ENCODE measurements at places on chromosomes 2 and 18.
A peak's percentile ranks its signal among the peaks of the same experiment; 100 is the strongest.

DNA sequence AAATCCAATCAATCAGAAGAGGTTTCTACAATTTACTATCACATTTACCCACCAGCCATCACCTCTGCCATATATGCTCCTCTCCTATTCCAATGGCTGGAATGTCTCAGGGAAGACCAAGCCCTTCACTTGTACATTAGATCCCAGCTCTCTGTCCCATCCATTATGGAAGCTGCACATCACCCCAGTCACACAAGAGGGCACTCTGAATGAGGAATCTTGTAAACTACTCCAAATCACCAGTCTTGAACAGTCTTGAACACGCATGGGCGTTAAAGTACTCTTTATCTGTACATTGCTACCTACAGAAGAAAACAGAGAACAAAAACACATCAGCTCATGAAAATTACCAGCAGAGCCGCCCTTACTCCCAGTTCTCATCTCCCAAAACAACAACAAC is 38.7 kb downstream of the ZC3H8 start:
- DNase-seq = peak; percentile 3

DNA sequence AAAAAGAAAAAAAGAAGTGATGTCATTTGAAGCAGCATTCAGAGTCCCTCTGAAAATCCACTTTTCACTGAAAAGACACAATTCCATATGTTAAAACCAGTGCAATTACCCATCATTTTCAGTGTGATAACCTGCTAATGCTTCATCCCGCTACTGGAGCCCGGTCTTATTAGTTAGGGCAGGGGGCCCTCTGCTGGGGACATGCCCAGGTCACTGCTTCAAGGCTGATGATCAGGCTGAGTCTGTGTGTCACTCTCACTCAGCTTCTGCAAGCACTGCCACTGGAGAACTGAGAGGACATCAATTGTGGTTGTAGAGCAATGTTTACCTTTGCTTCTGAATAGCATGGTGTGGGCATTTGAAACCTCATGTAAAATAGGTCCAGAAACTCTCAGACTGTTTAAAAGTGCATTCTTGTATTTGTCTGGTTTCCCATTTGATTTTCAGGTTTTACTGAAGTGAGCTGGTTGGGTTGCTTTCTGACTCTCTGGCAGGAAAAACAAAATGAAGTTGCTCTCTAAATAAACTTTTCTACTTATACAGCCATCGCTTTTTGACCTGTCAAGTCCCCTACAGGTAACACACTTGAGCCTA is 49.2 kb upstream of the NXPH2 start:
- no peak for DNase-seq

DNA sequence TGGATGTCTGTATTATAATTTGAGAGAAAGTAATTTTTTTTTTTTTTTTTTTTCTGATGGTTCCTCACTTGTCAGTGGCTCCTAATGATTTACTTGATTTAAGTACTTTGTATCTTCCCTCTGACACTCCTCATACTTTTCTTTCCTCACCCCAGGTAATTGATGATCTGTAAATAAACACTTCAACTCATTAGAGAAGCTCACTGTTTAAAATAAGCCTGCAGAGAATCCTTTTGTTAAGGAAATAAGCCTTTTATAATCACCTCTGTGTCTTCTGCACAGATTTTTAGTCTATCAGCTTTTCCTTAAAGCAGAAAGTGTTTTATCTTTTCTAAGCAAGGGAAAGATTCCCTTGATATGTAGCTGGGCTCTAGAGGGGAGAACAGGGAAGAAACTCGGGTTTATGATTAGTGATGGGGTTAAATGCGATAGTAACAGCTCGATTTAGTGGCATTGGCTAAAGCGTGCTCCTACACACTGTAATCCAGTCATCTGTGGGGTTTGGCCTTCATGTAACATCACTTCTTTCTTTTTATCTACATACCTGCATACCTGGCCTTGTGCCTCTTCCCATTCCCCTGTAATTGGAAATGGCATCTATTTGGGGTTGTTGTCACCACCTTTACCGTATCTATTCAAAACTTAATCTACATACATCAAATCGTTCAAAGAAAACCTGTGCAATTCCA is 60.1 kb upstream of the LRRTM1 start:
- no peak for DNase-seq

DNA sequence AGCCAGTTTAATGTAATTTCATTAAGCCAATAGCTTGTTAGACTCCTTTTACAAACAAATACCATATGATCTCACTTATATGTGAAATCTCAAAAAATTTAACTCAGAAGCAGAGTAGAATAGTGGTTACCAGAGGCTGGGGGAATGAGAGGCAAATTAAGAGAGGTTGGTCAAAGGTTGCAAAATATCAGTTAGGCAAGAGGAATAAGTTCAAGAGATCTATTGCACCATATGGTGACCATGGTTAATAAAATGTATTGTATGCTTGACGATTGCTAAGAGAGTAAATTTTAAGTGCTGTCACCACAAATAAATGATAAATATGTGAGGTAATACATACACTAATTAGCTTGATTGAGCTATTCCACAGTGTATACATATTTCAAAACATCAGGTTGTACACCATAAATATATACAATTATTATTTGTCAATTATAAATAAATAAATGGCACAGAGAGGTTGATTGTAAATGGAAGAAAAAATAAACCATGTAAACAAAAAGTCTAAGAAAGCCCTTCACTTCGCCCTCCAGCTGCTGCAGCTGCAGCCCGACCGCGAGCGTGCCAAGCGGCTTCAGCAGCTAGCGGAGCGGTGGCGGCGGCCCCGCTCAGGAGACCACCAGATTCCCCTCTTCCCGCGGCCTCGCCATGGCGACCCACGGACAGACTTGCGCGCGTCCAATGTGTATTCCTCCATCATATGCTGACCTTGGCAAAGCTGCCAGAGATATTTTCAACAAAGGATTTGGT is 23.0 kb upstream of the ACTR2 start:
- no peak for DNase-seq

GRCh38 chr2:3377279-3377611 is 373 bp downstream of the EIPR1 start:
- peak; percentile 5 for DNase-seq

DNA sequence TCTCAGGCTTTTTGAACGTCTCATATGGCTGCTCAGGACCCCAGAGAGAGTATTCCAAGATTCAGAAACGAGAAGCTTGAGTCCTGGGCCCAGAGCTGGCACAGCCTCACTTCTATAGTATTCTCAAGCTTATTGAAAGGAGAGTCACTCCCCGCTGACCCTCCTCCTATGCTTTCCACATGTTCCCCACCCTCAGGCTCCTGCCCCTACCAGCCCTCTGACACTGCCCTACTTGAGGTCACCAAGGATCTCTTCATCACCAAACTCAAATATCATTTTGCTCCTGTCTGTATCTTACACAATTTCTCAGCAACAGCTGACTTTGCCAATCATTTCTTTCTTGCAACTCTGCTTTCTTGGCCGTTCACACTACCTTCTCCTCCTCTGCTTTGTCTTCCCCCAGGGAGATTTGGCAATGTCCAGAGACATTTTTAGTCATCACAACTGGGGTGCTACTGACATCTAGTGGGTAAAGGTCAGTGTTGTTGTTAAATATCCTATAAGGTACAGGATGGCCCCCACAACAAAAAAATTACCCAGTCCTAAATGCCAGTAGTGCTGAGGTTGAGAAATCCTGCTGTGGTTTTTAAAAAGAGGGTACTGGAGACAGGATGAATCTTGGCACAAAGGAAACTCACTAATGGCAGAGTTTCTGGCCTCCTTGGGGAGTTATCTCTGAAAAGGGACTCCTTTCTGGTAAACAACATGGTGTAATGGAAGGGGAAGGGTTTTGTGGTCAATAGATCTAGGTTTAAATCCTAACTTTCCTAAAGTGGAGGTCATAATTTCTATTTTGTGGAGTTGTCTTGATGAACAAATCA is 26.9 kb upstream of the INSIG2 start:
- peak; percentile 58 for DNase-seq

DNA sequence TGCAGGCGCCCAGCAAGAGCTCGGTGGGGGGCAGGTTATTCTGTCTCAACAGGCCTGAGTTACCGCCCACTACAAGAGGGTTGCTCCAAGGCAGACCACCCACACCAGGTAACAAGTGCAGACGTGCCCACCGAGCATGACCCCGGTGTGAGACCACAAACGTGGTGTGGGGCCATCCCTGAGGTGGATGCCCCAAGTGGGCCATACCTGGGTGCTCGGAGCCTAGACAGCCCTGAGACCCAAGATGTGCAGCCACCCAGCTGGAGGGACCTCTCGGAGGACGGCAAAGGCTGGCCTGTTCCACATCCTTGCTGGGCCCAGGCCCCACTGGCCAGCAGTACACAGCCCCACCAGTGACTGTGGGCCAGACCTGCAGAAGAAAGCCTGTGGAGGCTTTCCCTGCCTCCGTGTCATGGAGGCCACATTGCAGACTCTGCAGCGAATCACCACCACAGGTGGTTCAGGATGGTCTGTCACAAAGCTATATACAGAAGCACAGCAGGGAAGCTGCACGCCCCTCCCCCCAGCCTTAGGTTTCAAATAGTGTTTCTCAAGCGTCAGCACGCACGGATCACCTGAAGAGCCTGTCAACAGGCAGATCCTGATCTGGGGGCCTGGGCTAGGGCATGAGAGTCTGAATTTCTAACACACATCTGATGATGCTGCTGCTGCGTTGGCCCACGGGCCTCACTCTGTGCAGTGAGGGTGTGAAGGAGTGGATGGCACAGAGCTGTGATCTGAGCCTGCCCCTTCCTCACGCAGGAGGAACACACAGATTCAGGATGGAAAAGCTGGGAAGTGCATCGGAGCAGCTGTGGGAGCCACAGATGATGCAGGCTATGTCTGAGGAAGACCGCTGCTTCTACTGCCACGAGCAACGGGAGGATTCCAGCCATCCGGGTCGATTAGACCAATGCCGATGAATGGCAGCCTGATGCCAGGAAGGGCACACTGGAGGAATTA is 96.8 kb downstream of the UXS1 start:
- DNase-seq = no peak

DNA sequence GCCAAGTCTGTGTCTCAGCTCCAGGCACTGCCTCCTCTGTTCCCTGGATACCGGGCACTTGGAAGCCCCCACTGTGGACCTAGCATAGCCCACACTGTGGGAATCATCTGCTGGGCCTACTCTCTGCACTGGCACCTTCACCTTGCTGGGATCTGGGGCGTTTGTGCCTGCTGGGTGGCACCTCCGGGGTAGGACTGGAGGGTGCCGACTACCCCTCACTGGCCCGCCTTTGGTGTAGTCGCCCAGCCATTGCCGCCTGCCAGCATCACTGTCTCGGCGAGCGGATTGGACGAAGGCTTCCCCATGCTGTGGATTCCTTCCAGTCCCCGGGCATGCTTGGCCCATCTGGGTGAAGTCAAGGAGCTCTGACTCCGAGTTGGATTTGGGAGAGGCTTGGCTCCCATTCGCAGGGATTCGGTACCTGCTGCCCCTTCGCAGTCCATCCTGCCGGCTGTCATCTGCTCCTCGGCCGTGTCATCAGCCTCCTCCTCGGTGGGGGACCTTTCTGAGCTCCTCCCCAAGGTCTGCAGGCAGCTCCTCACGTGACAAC is 180.6 kb upstream of the HDAC4 start:
- DNase-seq = no peak

DNA sequence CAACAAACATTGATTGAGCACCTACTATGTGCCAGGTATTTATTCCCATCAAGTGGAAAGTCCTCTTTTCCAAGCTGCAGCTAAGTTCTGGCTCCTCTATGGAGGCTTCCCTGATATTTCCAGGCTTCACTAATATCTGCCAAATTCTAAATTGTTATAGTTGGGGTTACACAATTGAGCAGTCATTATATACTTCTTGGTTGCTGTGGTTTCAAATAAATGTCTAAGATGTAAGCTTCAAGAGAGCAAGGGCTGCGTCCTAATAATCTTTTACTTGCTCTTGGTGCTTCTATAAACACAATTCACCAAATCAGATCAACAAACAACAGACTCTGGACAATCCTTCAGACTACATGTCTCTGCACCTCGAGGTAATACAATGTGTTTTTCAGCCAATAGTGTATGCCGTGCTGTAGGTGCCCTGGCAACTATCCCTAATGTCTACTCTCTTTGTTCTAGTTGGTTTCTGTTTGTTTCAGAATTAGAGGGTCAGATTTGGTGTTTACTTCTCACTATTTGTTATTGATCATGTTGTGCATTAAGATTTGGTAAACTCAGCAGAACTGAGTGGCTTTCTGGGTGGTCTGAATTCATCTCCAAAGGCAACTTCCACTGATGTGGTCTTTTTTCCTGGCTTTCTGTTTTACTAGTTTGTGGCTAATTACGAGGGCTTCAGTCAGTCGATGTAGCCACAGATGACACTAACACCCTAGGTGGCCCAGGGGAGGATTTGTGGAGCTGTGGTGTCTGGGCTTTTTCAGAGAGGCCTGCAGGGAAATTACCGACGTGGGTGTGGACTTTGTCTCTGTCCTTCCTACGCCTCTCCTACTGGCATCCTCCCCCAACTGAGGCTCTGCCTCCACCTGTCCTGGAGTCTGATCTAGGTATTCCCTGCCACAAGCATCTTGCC is 50.4 kb downstream of the CDCA7 start:
- DNase-seq = no peak

GRCh38 chr2:172639823-172640222 is 83.9 kb downstream of the PDK1 start:
- DNase-seq = peak; percentile 57

DNA sequence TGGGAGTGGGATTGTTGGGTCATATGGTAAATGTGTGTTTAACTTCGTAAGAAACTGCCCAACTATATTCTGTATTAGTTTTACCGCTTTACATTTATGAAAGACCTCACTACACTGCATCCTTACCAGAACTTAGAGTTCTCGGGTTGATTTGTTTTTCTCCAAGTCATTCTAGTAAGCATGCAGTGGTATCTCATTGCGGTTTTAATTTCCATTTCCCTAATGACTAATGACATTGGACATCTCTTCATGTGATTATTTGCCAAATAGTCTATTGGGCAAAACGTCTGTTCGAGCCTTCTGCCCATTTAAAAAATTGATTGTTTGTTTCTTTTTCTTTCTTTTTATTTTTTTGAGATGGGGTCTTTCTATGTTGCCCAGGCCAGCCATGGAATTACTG is 6.8 kb downstream of the FBLN7 start:
- no peak for DNase-seq

DNA sequence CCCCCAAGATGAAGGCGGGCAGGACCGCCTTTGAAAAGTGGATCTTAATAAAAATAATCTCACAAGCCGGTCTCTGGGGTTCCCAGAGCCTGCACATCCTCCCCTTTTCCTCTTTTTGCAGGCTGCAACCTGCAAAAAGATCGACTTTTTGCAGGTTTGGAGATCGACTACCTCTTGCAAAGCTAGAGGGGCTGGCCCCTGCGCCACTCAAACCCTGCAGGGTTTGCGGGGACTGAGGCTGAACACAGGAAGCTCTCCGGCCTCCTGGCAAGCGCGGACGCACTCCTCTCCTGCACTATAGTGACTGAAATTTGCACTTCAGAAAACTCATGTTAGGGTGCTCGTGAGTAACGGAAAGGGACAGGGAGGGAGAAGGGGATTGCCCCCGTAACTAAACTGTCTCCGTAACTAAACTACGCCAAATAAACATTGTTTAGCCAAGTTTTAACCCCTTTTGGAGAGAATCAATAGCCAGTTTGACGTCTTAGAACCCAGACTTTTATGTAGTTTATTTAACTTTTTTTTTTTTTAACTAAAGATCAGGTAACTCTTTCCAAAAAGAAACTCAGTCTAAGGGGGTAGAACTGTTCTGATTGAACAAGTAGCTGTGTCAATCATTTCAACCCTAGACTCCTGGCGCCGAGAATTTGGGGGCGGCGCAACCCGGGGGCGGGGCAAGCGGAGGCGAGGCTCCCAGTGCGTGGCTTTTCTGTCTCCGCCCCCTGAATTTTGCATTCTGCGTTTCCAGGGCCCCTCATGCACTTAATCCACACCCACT is 2.5 kb downstream of the IGFBP5 start:
- no peak for DNase-seq
